Fibroblast of skin of right biceps (primary cell): ENCODE measurements at places on chromosomes 7 and 10.
A peak's percentile ranks its signal among the peaks of the same experiment; 100 is the strongest.

DNA sequence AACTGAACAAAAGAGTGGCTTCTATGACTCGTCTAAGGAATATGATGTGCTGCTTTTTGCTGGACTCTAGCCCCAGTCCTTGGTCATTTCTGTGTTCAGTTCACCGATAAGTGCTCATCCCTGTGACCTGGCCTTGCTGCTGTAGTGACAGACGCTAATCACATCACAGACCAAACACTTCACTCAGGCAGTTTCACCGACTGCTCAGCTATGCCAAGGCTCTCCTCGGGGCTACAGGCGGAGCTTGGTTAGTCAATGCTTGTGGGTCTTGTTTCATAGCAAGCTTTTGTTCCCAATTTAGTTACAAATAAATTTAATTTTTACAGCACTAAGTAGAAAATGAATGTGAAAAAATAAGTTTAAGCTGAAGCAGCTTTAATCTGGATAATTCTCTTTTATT lies 190.8 kb upstream of the PRKCQ start:
- DNase-seq: no peak

GRCh38 chr7:54485044-54485443 lies 57.1 kb upstream of the VSTM2A start:
- no peak for DNase-seq

DNA sequence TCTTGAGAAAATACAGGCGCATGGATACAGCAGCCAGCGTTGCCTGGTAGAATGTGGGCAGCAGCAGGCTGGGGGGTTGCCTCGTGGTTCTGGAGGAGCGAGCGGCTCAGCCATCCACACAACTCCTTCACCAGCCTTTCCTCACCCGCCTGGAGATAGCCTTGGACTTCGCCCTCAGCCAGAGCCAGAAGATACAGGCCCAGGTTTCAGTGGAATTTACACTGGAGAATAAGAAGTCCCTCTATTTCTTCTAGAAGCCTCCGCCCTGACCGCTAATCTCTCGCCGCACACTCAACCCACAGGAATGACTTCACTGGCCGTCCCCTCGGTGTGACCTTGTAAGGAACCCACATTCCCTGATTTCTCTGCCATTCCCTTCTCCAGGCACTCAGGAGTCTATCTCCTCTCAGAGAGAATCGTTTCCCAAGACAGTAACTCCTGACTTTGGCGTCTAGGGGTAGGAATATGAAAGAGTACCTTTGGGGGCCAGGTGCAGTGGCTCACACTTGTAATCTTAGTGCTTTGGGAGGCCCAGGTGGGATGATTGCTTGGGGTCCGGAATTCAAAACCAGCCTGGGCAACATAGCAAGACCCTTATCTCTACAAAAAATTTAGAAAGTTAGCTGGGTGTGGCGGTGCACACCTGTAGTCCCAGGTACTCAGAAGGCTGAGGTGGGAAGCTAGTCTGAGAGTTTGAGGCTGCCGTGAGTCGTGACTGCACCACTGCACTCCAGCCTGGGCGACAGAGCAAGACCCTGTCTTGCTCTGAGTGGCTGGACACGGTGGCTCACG lies 52.0 kb upstream of the ECHDC3 start:
- no peak for DNase-seq

GRCh38 chr10:94673614-94674321 lies 9.8 kb upstream of the CYP2C18 start:
- no peak for DNase-seq

GRCh38 chr7:91112902-91113341 lies 151.3 kb upstream of the FZD1 start:
- DNase-seq: peak; percentile 87

- peak; percentile 4 for DNase-seq
Measured at GRCh38 chr10:335151-335800, 200.0 kb downstream of the ZMYND11 start.

GRCh38 chr7:128790315-128791041 lies 1.3 kb upstream of the CCDC136 start:
- no peak for DNase-seq

GRCh38 chr7:46230990-46231305 lies 309.9 kb upstream of the IGFBP3 start:
- peak; percentile 86 for DNase-seq

GRCh38 chr7:3995187-3995586 lies 686.9 kb upstream of the FOXK1 start:
- no peak for DNase-seq

DNA sequence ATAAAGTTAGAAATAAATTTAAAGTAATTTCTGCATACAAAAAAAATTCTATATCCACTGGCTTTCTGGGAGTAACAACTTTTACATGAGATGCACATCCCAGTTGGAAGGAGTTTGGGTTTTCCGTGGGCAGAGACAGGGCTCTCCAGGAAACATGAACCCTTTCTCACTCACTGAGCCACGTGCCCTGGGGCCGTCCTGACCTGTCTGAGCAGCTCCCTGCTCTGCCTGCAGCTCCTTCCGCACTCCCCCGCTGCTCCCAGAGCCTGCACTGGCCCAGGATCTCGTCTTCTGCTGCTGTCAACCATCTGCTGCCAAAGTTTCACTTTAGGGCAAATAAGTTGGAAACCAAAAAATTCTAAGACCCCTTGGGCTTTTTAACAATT lies 169.1 kb downstream of the DIP2C start:
- DNase-seq: no peak

DNA sequence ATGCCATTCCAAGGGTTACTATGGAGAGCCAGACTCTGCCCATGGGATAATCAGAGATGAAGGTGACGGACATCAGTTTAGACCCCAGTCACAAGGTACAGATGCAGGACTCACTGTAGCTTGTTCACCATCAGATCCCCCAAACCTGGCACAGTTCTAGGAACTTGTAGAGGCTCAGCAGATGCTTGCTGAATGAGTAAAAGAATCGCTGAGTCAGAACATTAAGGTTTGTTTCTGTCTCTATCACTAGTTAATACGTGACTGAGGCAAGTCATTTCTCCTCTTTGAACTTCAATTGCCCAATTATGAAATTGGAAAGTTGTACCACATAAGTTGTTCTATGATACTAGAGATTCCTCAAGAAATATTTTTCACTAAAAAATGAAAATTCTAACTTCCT lies 65.1 kb downstream of the PPP1R3C start:
- peak; percentile 44 for DNase-seq

- DNase-seq: no peak
Measured at GRCh38 chr10:113020838-113021237, 70.8 kb downstream of the TCF7L2 start.

GRCh38 chr7:128274884-128275603 lies 34.0 kb downstream of the LEP start:
- DNase-seq: no peak

DNA sequence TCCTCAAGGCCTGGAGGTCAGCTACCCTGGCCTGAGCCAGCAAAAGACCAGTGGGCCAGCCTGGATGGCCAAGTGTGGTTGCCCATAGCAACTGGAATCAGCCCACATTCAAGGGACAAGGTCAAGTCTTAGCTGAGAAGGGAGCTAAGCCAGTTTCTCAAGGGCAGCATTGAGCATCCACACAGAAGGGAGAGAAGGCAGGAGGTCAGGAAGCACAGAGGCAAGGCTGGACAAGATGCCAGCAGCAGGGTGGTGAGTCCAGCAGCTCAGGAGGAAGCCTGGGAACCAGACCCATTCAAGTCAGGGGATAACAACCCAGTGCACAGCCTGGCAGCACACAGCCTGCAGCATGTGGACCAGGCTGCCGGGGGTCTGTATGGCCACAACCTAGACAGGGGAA lies 54.0 kb upstream of the ZMIZ1 start:
- no peak for DNase-seq

DNA sequence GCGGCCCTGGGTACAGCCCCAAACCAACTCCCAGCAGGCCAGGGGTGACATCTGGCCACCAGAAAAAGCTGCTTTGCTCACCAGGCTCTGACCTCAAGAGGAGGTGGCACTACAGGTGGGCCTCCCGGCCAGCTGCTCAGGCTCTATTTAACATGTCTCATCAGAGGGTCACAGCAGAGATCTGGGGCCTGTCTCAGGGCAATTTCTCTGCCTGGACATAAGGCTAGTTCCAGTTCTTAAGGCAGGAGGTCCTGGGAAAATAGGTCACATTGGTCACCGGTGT lies 88.6 kb downstream of the GFRA1 start:
- DNase-seq: no peak

DNA sequence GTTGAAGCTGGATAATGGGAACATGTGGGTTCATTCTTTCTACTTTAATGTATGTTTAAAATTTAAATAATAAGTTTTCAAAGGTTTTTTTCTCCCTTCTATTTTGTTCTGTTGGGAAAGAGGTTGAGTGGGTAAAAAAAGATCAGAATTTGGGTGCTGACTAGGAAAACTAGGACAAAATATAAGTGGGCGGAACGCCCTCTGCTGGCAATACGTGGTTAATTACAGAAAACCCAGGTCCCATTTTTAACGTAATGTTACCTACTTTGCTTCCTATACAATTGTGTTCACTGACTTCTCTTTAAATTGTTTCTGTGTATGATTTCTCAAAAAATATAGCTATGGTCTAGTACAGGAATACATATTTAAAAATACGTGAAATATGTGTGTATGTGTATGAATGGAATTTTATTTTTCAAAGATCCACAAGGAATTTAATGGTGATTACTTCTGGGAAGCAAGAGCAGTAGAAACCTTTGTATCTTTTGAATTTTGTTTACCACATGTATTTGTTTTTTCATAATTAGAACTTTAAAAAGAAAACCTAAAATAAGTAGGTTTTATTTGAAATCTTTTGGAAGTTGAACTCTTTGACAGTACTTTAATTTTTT lies 8.7 kb downstream of the ECD start:
- DNase-seq: peak; percentile 48

DNA sequence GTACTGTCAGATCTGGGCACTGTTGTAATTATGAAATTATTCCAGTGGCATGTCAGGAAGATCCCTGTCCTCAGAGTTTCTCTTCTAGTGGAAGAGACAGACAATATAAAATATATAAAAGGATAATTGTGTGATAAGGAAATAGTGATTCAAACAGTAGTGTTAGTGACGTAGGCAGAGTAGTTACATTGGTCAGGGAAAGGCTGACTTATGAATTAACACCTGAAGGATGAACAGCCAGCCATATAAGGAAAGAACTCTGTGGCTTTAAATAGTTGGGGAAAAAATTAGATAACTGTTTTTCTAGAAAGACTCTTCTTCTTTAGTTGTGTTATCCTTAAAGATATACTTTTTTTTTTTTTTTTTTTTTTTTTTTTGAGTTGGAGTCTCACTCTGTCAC lies 37.7 kb downstream of the WAC start:
- no peak for DNase-seq

GRCh38 chr10:44761076-44761475 lies 150.1 kb upstream of the TMEM72 start:
- peak; percentile 84 for DNase-seq

- DNase-seq: peak; percentile 87
Measured at GRCh38 chr7:149414745-149415390, 46.0 kb downstream of the ZNF777 start.

DNA sequence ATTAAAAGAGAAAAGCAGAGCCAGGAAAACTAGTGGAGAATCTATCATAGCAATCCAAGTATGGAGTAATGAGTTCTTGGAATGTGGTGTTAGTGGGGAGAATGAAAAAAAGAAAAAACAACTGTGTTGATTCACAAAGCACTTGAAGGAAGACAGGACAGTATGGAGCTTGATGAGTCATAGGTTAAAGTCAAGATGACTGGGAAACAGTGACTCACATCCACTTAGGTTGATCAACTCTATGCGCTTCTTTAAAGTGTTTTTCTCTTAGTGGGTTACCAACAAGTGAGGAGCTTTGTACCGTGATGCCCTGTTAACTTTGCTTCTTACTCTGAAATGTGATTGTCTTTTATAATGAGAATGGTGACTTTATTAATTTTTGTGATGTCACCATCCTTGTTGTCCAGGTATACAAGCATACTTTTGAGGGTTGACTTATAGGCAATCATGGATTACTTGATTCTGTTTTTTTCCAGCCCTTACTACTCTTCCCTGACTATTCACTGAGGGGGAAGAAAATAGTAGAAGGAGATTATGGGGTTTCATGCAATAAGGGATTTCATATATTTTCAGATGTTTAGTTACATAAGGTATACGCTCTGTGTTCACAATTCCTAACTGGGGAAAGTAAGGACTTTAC lies 32.1 kb upstream of the MDFIC start:
- DNase-seq: peak; percentile 97

GRCh38 chr7:22252016-22252415 lies 104.9 kb downstream of the RAPGEF5 start:
- DNase-seq: no peak

DNA sequence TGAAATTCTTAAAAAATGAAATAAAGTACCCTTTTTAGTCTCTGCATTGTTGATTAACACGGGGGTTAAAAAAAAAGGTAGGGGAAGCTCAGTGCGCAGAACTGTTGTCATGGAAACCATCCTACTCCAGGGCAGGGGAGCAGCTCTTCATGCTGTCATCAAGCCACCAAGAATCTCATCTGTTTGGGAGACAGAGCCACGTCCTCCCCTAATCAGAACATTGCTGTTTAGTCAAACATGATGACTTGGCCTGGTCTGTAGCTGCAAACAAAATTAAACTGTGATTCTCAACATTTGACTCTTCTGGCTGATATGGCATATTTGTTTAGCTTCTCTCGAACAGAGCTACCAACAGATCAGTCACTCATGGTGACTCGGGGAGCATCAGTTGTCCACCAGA lies 254.4 kb upstream of the KLF14 start:
- peak; percentile 68 for DNase-seq

GRCh38 chr7:5780801-5781496 lies 514 bp downstream of the RNF216 start:
- peak; percentile 22 for DNase-seq

GRCh38 chr10:127162841-127163240 lies 33.5 kb downstream of the INSYN2A start:
- no peak for DNase-seq

DNA sequence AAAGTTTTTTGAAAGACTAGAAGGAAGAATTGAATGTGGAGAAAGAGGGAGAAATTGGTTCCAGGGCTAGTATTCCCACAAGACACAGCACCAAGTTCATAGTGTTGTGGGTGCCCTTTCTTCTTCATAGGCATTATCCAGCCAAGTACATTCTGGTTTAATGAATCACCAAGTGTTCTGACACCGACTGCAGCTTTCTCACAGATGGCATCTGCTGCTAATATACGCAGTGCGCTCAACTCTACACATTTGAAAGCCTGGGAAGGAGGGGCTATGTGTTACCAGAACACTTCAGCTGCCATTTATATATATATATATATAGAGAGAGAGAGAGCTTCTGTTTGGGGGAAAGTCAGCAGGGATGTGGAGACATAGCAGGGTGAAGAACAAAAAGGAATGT lies 1168.4 kb downstream of the GATA3 start:
- peak; percentile 66 for DNase-seq

- DNase-seq: no peak
Measured at GRCh38 chr10:36547965-36548364, 577.4 kb upstream of the ANKRD30A start.
